Stimulated activated CD4-positive, alpha-beta T cell treated with anti-CD3 and anti-CD28 coated beads, Interleukin-15, amount 100 ng/mL, for 48 hours (primary cell): ENCODE measurements at places on chromosomes 3 and 15.

- DNase-seq, result no peak
These were observed 64.5 kb upstream of the LRIG1 start for GRCh38 chr3:66565301-66565700.

GRCh38 chr15:31235311-31236183 is 91.1 kb upstream of the KLF13 start:
- DNase-seq, result no peak

DNA sequence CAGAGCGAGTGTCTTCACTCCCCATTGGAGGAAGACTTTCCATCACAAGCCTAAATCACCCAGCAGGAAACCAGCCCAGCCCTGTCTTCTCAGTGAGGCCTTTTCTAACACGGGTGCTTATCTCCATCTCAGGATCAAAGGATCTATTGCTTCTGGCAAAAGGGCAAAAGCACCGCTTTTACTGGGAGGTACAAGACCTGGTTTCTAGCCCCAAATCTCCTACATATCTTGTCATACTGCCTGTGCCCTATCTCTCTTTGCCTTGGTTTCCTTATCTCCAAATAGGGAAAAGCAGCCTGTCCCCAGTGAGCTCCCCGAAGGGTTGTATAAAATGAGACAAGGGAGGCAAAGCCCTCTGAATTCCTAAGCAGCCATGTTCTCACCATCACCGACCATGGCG is 5.2 kb downstream of the GLB1 start:
- no peak for DNase-seq

GRCh38 chr3:32816439-32817256 is 1.1 kb upstream of the TRIM71 start:
- no peak for DNase-seq

GRCh38 chr3:71238355-71238757 is 345.2 kb downstream of the FOXP1 start:
- no peak for DNase-seq

DNA sequence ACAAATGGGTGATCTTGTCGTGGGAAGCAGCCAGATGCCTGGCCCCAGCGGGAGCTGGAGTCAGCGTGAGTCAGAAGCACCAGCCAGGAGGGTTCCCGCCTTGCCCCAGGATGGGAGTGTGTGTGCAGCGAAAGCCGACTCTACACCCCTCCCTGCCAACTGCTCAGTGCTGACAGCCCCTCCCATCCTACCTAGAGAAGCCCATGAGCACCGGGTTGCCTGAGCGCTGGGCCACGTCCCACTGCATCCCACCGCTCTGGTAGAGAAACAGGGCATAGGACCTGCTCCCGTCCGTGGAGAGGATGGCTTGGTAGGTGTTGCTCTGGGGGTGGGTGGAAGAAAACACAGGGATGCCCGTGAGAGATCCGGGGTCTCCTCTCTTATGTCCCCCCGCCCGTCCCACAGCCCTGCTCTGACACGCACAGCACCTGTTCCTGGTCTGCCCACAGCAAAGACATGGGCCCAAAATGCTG is 42.9 kb downstream of the MUC4 start:
- DNase-seq, result no peak

DNA sequence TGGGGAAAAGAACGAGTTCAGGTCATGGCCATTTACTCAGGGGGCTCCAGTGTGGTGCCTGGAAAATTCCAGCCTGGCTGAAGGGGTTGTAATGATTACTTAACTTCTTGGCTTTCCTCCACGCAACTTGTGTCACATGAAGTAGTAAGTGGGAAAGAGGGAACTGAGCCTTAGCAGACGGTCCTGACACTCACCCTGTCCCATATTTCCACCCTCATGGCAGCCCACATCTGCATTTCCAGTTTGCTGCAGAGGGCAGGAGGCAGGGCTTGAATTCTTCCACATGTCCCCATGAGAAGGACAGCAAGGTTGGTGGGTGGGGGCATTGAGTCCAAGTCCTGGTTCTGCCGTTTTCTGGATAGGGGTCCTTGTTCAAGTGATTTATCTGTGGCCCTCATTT is 7.8 kb upstream of the CAMP start:
- no peak for DNase-seq

DNA sequence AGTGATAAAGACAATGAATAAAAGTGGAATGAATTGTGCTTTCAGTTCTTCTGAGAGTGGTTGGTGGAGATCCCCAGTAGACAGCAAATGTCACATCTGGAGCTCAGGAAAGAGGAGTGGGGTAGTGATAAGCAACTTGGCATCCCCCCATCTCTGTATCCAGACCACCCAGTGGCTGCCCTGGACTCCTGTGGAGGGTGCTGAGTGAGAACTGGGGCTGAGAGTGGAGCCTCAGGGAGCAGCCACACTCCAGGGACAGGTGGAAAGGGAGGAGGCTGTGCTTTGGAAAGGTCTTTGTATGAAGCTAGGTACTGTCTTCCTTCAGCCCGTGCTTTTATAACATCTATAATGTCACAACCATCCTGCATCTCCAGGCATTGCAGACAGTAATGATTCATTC is 85.6 kb upstream of the RASGRF1 start:
- no peak for DNase-seq

DNA sequence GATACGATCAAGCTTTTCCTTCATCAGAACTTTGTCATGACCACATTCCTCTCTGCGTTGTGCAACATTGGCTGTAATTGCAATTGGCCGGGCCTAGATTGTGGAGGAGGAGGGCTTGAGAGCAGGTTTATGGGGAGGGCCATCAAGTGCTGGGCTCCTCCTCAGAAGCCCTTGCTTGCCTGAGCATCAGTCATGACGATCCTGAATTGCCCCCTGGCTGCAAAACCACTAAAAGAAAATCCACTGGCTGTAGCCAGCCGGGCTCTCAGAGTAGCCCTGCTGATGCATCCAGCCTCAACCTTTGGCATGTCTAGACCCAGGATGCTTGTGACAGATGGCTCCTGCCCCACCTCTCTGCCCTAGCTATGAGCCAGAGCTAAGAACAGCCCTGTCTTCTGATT is 13.4 kb upstream of the TRH start:
- no peak for DNase-seq

- DNase-seq, result no peak
These were observed 979 bp downstream of the UNC13C start for GRCh38 chr15:53979051-53979788.

- no peak for DNase-seq
These were observed 362.5 kb upstream of the EPHA3 start for GRCh38 chr3:88744896-88745295.

GRCh38 chr3:150607267-150608065 is 4.3 kb downstream of the SELENOT start:
- no peak for DNase-seq

- DNase-seq, result no peak
These were observed 1.6 kb upstream of the PLCL2 start for GRCh38 chr3:16883057-16883722.

- DNase-seq, result no peak
These were observed 90.5 kb upstream of the CTDSPL start for GRCh38 chr3:37770938-37771918.

- no peak for DNase-seq
These were observed 12.4 kb downstream of the AMIGO3 start for GRCh38 chr3:49707113-49707480.

- DNase-seq, result no peak
These were observed 11.3 kb downstream of the HDAC11 start for GRCh38 chr3:13491206-13491974.

DNA sequence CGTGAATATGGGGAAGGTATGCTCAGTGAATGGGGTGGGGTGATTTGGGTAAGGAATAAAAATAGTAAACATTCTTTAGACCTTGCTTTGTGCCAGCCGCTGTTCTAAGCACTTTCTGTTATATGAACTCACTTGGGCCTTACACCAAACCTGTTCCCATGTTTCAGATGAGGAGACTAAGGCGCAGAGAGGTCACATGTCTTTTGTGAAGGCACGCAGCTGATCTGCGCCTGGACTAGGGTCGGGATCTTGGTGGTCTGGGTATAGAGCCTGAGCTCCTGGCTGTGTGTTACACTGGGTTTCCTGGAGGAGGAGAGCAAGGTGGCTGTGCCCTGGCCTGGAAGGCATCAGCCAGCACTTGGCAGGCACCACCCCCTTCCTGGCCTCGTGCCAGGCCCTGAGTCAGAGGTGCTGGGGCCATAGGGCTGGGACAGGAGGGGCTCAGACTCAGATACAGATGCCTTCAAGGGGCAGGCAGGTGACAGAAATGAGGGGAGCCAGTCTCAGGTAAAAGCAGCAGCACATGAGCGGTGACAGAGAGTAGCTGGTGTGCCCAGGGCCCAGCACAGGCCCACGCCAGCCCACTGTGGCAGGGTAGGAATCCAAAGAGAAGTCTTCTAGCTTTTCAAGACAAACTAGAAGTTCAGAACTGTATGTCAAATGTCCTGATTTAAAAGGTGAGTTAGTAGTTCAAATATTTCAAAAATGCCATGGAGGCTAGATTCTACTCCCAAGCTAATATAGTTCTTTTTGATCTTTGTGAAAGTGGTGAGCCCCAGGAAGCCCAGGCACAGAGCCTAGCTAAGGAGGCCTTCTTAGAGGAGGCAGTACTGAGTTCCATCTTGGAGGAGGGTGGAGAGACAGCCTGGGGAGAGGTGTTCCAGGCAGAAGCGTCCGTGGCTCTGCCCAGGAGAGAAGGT is 83.1 kb downstream of the DNAJB8 start:
- DNase-seq, result no peak

DNA sequence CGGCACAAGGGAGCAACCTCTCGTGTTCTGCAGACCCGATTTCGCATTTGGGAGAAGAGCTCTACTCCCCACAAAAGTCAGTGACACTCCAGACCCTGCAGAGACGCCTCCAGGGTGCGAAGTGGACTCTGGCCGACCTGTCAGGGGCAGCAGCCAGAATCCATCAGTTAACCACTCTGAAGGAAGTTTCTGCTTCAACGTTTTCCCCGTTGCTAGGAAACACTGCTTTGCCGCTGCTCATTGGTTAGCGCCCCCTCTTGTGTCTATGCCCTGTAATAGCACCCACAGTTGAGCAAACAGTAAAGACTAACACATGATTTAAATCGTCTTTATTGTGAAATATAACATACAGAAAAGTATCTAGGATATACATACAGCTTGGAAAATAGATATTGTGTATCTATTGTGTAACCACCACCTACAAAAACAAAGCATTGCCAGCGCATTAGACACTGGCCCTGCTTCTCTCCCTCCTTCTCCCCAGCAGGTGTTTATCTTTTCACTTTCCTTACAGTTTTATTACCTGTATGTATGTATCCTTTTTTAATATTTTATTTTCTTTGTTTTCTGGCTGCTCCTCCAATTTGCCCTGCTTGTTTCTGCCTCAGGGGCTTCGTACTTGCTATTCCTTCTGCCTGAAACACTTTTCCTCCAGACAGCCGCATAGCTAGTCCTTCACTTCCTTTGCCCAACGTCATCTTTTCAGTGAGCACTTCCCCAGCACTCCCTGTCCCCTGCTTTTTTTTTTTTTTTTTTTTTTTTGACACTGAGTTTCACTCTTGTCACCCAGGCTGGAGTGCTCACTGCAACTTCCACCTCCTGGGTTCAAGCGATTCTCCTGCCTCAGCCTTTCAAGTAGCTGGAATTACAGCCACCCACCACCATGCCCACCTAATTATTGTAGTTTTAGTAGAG is 38.8 kb downstream of the TMEM40 start:
- peak; percentile 47 for DNase-seq

- peak; percentile 7 for DNase-seq
These were observed 13.0 kb upstream of the CTXND1 start for GRCh38 chr15:80265021-80265420.

DNA sequence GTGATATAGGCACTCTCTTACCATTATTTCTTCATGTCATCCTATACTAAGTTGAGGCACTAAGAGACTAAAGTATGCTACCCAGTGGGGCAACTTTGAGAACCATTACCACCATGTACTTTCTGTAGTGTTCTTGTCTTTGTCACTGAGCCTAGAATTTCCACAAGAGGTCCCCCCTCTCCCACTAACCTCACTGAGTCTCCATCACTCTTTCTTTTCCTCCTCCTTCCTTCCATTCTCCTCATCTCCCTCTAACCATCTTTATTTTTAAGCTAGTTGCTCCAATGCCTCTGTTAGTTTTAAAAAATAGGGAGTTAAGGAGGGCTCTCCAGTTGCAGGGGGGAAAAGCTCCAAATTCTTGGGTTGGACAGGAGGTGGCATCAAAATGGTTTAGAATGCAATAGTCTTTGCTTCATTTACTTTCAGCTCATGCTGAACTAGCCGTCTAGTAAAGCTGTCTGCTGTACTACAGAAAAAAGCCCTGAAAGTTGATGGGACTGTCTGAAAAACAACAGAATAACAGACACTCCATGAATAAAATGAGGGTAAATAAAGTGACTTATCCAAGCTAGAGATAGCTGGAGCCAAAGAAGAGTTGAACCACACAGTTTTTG is 85.1 kb upstream of the MYRIP start:
- no peak for DNase-seq

GRCh38 chr15:46344115-46344724 is 709.4 kb downstream of the SQOR start:
- DNase-seq, result no peak

GRCh38 chr3:120394347-120394746 is 45.2 kb upstream of the LRRC58 start:
- no peak for DNase-seq

GRCh38 chr15:70699890-70700289 is 63.5 kb downstream of the UACA start:
- DNase-seq, result no peak

GRCh38 chr3:69012100-69012799 is 1.2 kb downstream of the EOGT start:
- no peak for DNase-seq

GRCh38 chr3:180068023-180068422 is 31.3 kb upstream of the PEX5L start:
- DNase-seq, result no peak

GRCh38 chr3:178353006-178353694 is 183.1 kb upstream of the KCNMB2 start:
- no peak for DNase-seq

GRCh38 chr3:184765730-184766074 is 46.3 kb upstream of the VPS8 start:
- no peak for DNase-seq

DNA sequence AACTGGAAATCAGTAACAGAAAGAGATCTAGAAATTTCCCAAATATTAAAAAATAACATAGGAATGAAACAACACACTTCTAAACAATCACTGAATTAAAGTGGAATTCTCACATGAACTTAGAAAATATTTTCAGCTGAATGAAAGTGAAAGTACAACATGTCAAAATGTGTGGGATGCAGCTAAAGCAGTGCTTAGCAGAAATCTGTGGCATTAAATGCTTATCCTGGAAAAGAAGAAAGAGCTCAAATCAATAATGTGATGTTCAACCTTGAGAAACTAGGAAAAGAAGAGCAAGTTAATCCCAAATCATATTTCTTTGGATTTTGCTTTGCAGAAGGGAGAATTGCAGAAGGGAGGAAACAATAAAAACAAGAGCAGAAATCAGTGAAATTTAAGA is 98.2 kb upstream of the NR2E3 start:
- no peak for DNase-seq

- DNase-seq, result no peak
These were observed 278.5 kb upstream of the UMPS start for GRCh38 chr3:124451630-124452317.

- DNase-seq, result no peak
These were observed 27.8 kb upstream of the RPL32 start for GRCh38 chr3:12869035-12869621.

DNA sequence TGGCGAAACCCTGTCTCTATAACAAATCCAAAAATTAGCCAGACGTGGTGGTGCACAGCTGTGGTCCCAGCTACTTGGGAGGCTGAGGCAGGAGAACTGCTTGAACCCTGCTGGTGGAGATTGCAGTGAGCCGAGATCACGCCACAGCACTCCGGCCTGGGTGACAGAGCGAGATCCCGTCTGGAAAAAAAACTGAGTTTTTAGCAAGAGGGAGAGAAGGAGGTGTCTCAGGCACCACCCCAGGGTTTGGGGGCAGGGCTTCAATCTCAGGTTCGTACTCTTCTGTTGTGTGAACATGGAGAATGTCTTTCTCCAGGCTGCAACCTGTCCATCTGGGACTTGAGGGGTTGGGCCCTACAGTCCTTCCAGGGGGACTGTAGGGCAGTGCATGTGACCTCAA is 2.7 kb downstream of the CHRNA3 start:
- DNase-seq, result no peak
